ENCODE measurements at places on chromosomes 7 and 10.
A peak's percentile ranks its signal among the peaks of the same experiment; 100 is the strongest.

DNA sequence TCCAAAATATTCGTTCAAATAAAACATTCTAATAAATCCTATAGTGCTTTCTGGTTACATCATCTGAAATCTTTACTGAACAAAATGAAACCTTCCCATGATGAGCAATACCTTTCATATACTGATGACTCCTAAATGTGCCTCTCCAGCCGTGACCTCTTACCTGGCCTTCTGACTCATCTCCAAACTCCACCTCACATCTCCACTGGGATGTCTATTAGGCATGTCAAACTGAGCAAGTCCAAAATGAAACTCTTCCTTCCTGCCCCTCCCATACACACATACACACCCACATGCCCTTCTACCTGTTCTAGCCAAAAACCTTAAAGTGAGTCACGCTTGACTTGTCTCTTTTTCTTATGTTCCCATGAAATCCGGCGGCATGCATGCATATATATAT lies 22.9 kb downstream of the GSAP start:
- DNase-seq, result peak; percentile 9

GRCh38 chr7:95481271-95482165 lies 4.2 kb upstream of the ASB4 start:
- DNase-seq, result no peak

DNA sequence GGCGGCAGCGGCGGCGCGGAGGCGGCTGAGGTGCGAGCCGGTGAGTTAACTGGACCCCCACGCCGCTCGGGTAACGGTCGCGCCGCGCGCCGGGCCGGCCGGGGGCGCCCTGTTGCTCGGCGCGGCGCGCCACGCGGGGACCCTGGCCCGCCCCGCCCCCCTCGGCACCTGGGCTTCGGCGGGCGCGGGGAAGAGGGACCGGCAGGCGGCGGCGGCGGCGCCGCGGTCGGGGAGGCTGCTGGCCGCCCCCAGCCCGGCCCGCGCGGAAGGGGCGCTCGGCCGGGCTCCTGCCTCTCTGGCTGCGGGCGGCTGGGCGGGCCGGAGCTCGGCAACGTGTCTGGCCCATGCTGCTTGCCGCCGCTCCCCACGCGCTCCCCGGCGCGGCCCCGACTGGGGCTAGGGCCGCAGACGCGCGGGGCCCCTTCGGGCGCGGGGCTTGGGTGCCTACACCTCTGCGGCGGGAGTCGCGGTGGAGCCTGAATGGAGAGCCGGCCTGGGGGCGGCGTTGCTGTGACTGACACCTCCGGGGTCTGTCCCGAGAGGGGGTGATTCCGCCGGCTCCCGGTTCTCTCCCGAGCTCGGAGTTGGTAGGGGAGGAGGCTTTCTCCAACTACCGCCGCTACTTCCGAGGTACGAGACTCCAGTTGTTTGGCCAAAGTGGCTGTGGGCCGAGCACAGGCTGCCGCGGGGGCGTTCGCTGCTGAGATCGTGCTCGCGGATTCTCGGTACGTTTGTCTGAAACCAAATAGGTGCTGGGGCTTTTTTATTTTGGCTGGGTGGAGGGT lies 494 bp downstream of the PALS2 start:
- peak; percentile 55 for DNase-seq

DNA sequence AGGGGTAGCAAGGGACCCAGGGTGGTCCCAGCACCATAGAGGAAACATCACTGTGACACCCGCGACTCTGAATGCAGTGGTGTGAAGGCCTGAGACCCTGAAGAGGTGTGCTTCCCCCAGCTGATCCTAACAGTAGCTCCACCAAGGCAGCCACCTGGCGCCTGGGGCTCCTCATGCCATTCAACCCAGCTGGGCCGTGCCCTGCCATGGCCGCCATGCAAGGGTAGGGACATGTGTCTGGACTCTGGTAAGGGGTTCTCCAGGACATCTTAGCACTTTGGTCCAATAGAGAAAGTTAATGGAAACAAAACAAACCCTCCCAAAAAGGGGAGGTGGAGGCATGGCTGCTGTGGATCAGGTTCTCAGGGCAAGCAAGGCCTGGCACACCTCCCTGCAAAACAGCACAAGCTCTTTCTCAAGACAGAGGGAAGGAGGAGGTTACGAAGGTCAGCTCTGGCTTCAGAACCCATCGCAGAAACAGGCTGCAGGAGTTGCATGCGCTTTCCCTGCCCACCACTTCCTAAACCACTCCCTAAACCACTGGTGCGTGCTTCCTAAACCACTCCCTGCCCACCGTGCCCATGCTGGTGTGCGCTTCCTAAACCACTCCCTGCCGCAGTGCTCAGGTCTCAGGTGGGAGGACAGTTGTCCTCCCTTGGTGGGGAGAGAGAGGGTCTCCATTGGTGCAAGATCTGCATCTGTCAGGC lies 108.7 kb downstream of the LARP4B start:
- no peak for DNase-seq

DNA sequence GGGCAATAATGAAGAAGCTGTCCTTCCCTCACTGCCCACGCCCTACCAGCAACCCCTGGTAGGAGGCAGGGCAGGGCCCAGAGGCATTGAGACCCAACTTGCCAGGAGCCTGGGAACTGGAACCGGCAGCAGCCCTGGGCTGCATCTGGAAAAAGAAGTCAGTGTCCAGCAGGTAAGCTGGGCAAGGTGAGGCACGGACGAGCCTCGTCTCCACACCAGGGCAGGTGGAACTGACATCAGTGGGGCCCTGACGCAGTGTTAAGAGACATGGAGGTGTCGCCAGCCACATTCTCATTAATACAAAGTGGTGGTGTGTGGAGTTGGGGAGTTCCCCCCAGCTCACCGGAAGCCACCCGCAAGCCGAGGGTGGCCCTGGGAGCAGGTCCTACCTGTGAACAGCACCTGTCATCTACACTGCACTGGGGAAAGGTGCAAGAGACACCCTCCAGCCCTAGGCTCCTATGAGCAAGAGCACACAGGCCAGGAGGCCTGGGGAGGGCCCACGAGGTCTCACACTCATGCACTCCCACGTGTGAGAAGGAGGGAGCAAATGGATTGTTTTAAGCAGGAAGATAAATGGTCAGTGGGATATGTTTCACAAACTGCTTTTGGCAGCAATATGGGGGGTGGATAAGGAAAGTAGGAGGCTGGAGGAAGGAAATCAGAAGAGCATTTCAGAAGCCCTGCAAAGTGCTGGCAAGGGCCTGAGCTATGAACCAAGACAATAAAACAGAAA lies 53.6 kb downstream of the COBL start:
- no peak for DNase-seq

DNA sequence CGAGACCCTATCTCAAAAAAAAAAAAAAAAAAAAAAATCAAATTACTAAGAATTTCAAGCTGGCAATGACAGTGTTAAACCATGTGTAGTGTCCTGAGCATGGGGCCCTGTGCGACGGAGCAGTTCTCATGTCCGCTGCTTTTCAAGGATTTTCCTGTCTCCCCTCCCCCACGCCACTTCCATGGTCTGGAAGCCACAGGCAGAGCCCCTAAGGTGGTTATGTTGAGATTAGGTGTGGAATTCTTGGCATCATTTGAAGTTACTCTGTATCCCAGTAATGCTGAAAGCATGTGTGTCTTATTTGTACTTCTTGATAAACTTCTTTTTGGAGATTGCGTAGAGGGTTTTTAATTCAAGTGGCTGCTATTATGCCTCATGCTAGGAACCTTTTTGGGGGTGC lies 65.2 kb downstream of the PFKFB3 start:
- no peak for DNase-seq

GRCh38 chr10:100901051-100901450 lies 11.7 kb upstream of the SLF2 start:
- DNase-seq, result no peak

- no peak for DNase-seq
These were observed 580.9 kb downstream of the GLRX3 start for GRCh38 chr10:130717083-130717482.

DNA sequence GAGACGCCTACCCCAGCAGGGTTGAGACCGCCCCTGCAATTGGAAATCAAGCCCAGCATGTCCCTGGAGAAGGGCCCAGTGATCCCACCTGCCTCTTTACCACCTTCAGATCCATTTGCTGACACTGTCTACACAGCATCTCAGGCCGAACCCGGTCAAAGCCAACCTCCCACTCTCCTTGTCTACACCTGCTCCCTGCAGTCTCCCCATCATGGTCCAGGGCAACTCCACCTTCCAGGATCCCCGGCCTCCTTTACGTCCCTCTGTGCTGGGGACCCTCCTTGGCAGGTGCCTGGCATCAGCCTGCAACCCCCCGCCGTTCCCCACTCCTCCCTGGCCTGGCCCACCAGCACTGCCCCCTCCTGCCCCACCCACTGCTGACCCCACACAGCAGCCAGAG lies 227.2 kb downstream of the PAXIP1 start:
- DNase-seq, result no peak

DNA sequence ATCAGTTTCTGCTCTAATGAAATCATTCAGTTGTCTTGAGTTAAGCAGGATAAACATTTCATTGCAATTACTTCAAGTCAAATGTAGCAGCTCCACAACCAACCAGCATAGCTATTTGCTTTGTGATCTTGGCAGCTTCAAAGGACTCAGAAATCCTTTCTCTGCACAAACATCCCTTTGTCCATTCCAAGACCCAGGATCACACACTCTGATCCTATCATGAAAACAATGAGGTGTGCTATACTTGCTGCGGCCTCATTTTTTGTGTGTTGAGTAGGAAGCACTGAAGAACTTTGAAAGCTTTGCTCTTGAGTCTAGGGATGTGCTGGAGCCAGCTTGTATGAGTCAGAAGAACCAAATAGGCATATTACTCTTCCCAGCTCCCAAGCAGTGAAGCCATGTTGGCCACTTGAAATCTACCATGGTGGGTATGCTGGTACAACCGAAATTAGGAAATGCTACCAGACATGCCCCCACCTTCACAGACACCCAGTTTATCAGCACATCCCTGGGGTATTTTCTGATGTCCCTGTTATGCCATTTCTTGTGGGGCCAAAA lies 199.4 kb upstream of the PRSS58 start:
- no peak for DNase-seq

- peak; percentile 97 for DNase-seq
These were observed 22.9 kb upstream of the NANOS1 start for GRCh38 chr10:119006451-119007210.

- peak; percentile 62 for DNase-seq
These were observed 85.1 kb upstream of the LANCL2 start for GRCh38 chr7:55280031-55280454.

DNA sequence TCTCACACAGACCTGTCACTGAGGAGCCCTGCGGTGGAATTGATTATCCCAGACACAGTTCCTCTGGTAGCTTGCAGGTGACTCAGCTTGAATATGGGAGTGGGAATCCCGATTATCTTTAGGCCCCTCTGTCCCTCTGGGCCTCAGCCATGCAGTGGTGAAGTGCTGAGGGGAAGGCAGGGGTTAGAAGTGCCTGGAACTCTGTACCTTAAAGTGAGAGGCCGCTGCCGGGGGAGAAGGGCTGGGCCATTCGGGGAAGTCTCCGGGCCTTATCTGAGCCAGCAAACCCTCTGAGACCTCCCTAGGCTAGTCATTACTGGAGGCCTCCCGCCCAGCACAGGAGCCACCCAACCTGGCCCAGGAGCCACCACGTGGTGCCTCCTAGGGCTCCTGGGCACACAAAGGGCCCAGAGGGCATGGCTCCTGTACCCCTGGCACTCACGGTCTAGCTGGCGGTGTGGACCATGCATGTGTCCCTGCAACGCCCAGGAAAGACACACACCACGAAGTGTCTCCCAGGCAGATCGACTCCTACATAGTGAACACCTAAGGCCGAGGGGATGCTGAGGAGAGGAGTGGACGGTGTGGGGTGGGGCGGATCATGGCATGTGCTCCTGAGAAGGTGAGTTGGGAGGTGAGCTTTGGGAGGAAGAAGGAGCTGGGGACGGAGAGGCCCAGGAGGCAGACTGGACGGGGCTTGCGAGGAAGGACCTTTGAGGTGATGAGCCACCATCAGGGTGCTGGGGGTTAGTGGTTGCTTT lies 56.2 kb downstream of the HK1 start:
- DNase-seq, result no peak

DNA sequence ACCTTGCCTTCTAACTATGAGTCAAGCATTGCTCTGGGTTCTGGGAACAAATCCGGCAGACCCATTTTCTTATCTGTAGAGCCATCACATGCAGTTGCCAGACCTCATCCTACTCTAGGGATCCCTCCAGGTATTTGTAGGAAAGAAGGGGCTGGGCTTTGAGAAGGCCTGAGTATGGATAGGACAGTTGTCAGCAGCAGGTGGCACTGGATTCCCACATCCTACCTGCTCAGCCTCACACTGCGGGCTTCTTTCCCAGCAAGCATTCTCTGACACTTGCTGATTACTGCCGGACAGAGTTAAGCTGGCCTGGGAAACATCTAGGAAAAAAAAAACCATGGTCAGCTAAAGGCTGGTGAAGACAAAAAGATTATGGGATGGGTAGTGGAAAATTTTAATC lies 224.1 kb downstream of the CCSER2 start:
- no peak for DNase-seq

GRCh38 chr7:4014346-4015050 lies 667.6 kb upstream of the FOXK1 start:
- no peak for DNase-seq

DNA sequence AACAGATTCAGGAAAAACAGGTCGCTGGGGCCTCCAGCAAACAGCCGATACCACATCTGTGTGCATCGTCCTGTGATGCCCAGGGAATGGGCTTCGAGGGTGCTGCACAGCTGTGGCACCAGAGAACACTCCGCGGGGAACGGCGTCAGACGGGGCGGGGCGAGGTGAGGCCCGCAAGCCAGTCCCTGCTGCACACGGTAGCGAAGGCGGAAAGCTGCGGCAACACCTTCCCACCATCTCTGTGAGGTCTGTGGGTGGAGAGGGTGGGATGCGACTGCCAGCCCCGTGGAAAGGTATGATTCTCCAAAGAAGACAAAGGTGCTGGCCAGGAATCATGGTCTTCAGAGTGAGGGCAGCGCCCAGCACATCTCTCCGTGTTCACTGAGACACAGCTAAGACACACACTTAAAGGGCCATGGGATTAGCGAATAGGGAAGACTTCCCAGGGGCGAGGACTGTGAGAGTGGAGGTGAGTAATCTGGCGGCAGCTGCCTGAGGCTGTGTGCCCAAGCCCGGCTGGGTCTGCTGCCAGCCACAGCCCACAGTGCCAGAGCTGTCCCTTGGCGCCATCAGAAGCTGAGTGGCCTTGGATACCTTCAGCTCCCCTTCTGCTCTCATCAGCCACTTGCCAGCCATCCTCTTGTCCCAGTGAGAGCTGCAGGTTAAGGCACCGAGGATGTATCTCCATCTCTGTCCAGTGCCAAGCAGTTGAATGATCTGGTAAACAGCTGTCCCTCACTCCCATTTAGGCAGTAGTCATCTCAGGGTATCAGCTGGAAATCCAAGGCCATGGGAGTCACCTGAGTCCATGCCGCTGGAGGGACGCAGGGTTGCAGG lies 17.6 kb downstream of the PRKAG2 start:
- no peak for DNase-seq
